AG04449 (cell line): ENCODE measurements at places on chromosomes 6 and 20.

- DNase-seq: no peak
Observed at GRCh38 chr20:8812817-8813216, 256.1 kb upstream of the PLCB4 start.

DNA sequence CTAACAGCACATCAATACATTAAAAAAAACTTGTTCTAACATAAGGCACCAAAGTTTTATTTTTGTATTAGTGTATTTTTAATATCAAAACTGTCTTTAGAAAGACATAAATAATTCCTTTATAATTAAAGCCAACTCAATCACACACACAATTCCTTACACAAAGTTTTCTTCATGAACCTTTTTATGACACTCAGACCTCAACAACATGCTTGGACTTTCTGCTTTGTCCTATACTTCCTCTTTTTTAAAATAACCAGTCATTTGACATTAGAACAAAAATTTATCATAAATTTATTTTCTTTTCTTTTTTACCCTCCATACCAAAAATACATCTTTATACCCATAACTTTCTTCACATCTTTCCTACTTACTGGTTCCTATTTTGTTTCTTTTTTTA, 292.0 kb upstream of the ARID1B start:
- DNase-seq: no peak

- DNase-seq: no peak
Observed at GRCh38 chr6:104418125-104418524, 441.6 kb downstream of the HACE1 start.

GRCh38 chr6:167119670-167120582, 3.0 kb upstream of the CCR6 start:
- no peak for DNase-seq

- no peak for DNase-seq
Observed at GRCh38 chr6:3456395-3456897, 404 bp downstream of the SLC22A23 start.

GRCh38 chr6:26033085-26033940, 53.9 kb upstream of the HFE start:
- DNase-seq: peak; percentile 94

- no peak for DNase-seq
Observed at GRCh38 chr6:37821446-37821845, 1.9 kb downstream of the ZFAND3 start.

GRCh38 chr6:108145639-108146038, 20.2 kb upstream of the NR2E1 start:
- DNase-seq: no peak
